ENCODE measurements at places on chromosomes 1 and 21.

- DNase-seq = peak; percentile 17
Measured at GRCh38 chr1:40030528-40031135, 9.9 kb upstream of the CAP1 start.

DNA sequence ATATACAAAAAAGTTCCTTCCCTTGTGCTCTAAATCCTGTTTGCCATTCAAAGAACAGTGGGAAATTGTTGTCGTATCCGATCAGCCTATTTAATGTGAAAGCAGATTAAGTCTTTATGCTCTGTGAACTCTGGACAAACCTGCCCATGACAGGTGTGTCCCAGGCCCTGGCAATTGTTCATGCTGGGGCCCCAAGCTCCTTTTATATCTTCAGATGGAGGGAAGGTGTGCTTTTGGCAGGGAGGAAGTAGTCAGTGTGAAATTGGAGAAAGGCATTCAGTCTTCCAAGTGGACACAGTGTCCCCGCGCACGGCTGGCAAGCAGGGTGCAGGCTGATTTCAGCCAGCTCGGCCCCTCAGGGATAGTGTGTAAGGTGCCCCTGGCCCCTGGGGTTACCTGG lies 135.1 kb upstream of the F3 start:
- peak; percentile 38 for DNase-seq

- DNase-seq = peak; percentile 98
Measured at GRCh38 chr1:19405761-19406487, 79.4 kb downstream of the CAPZB start.

DNA sequence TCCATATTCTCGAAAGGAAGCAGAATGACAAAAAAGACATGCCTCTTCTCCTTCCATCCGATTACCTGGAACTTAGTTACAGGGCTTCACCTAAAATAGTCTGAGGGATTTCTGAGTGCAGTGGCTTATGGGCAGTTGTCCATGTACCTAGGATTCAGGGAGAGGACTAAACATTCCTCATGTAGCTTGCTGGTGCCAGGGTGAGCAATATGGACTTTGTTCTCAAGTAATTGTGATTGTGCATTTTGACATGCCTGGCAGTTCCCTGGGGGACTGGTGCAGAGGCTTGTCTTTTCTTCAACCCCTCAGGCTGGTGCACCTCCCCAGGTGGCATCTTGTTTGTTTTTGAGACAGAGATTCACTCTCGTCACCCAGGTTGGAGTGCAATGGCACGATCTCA lies 6.1 kb upstream of the PSEN2 start:
- no peak for DNase-seq

DNA sequence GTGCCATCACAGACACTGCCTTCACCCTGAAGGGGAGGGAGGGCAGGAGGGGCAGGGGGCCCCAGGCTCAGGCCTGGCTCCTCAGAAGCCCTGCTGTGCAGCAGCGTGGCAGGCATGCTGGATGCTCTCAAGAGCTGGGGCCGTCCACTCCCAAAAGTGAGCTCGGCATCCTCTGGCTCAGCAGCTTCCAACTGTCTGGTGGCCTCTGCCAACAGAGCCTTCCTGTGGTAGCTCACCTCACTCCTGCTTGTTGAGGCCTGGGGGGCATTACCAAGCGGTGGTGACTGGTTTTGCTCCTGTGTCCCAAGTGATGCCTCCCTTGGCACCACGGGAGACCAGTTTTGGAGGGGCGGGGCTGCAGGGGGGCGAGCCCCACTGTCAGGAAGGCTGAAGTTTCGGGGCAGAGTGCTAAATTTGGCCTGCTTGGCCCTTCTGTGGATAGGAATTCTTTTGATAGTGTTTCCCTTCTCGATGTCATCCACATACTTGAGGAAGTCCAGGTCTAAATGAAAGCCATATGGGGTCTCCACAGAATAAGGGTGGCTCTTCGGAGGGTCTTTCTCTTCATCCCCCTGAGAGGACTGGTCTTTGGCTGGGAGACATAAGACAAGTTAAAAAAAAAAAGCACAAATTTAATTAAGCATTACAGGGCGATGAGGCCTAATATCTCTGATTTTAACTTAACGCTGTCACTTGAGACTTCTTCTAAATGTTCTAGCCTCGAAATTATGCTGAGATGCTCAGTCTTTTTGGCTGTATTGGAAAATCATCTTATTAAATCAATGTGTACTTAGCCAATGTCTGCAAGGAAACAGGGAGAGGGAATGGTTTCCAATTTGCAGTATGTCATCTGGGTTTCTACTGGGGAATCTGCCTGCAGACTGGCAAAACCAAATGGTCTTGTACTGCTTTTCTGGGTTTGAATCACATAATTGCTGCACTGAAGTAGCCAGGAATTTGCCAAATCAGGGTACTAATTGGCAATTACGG lies 44.4 kb downstream of the KANK4 start:
- DNase-seq = peak; percentile 48

- DNase-seq = no peak
Measured at GRCh38 chr1:154626456-154627256, 18.7 kb upstream of the ADAR start.

DNA sequence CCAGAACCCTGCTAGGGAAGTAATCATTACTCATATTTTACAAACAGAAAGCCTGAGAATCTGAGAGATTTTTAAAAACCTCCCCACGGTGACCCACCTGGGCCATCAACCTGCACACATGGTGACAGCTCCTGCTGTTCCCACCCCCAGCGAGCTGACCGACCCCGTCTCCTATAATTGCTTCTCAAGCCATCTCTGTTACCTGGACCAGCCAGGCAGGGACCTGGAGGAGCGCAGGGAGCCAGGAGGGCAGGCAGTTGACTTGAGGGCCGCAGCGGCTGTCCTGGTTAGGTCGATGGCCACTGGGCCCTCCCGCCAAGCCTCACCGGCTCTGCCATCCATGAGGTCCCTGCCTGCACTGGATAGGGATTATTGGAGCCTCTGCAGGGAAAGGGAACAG lies 7.7 kb downstream of the TFF2 start:
- DNase-seq = no peak

- no peak for DNase-seq
Measured at GRCh38 chr1:6262555-6263420, 1.9 kb upstream of the GPR153 start.

- peak; percentile 11 for DNase-seq
Measured at GRCh38 chr1:18332576-18332975, 148.2 kb upstream of the KLHDC7A start.

DNA sequence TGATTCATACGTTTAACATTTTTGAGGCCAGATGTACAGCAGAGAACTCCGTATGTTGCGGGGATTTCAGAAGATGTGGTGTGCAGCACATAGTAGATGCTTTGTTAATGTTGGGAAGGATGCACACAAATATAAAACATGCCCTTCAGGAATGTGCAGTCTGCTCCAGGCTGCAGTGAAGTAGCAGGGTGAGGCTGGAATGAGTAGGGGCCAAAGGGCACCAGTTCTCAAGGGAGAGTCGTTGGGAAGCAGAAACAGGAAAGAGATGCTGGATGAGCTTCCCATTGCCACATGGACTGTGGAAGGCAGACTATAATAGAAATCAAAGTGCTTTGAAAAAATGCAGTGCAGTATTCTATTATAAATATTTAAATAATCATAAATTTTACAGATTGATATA lies 126.9 kb downstream of the NOS1AP start:
- no peak for DNase-seq

- no peak for DNase-seq
Measured at GRCh38 chr21:44365251-44365966, 12.0 kb downstream of the TRPM2 start.

GRCh38 chr1:68103884-68104554 lies 53.6 kb upstream of the DIRAS3 start:
- DNase-seq = no peak

DNA sequence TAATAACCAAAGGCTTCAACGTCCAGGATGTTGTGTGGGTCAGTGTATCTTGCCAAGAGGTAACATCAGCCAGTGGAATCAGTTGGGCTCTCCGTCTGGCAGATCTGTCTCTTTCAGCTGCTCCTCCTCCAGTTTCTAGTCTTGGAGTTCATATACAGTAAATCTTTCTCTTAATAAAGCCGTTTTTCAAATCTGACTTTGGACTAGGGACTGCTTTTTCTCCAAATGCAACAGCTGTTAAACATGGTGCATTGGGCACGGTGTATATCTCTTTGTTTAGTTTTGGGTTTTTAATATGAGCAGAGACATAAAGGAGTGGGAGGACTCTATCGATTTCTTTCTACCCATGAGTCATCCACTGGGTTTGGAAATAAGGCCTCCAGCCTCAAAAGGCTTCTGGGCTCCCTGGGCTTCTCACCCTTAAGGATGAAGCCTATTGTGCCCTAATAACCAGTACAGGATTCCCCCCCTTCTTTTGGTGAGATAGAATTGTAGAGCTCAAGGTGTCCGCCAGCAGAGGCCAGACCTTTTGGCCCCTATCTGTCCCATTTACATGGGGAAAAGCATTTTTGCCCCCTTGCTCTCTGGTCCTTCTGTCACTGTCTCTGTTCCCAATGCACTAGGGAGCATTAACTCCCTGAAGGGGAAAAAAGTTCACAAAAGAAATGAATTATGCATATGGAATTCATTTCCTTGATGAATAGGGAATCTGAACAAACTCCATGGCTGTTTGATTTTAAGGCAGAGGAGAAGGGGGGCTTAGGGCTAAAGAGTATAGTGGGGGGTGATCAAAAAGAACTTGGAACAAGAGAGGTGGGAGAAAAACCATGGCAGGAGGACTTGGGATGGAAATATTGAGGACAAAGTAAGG lies 86.0 kb downstream of the PBX1 start:
- no peak for DNase-seq

DNA sequence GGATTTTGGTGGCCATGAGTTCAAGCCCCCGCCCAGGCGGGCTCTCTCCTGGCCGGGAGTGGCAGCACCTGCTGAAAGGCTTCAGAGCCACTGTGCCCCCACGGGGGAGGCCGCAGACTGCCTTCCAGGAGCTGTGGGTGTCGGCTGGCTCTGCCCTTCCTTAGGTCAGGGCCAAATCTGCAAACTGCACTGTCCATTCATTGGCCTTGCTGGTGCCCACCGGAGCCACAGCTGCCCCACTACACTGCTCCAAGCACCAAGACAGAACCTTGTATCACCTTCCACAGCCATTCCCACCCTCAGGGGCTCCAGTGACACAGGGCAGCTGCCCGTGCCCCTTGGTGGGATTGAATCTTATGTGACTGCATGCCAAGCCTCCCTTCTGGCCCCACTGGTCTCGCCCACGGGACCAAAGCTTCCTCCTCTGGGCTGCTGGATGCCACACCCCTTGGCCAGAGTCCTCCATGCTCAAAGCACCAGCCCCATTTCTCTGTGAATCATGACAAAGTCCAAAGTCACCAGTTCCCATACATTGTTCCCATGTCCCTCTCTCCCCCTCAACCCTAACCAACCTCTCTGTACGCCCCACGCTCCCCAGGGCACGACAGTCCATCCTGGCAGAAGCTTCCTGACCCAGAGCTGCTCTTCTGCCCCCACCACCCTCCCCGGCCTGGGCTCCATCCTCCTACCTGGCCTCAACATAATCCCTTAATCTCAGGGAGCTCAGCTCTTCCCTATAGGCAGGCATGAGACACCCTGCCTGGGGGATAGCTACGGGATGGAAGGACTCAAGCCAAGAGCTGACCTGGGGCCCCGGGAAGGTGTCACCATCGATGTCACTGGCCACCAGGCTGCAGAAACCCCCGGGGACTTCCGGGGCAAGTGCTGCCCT lies 20.9 kb upstream of the GPR153 start:
- DNase-seq = no peak

DNA sequence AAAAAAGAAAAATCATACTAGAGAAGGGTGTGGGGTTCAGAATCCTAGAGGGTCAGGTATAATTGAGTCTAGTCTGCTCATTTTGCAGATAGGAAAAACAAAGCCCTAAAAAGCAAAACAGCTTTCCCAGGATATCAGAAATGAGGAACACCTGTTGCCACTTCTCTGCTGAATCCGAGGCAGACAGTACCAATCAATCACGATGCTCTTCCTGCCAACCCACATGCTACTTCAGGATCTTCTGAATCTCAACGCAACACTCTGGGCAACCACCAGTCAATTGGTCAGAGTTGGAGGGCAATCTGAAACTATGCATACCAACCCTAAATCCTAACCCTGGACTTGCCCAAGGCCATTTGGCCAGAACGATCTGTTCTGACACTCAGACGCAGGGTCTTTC lies 128.3 kb downstream of the EPHB2 start:
- DNase-seq = no peak

DNA sequence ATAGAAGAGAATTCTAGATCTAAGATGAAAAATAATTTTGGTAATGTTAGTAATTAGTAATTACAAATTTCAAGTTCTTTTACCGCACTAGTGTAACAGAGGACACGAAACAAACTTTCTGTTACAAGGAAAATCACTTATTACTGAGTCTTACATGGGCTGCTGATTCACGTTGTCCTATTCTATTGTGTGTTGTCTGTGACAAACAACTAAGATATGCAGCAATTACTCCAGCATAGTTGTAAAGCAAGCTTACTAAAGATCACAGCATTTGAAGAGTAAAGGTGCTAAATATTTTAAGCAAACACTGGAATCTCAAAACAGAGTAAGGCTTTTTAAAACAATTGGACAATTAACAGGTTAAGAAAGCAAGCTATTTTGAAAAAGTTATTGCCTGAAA lies 502.3 kb downstream of the KCNT2 start:
- no peak for DNase-seq

- no peak for DNase-seq
Measured at GRCh38 chr1:221670081-221670480, 71.8 kb downstream of the DUSP10 start.

GRCh38 chr1:235887676-235888075 lies 21.0 kb upstream of the LYST start:
- DNase-seq = no peak

GRCh38 chr21:45372732-45373355 lies 32.1 kb upstream of the COL18A1 start:
- DNase-seq = no peak

GRCh38 chr1:155882235-155882634 lies 22.9 kb downstream of the SYT11 start:
- DNase-seq = no peak

GRCh38 chr1:5551274-5551975 lies 440.8 kb downstream of the NPHP4 start:
- DNase-seq = peak; percentile 19

DNA sequence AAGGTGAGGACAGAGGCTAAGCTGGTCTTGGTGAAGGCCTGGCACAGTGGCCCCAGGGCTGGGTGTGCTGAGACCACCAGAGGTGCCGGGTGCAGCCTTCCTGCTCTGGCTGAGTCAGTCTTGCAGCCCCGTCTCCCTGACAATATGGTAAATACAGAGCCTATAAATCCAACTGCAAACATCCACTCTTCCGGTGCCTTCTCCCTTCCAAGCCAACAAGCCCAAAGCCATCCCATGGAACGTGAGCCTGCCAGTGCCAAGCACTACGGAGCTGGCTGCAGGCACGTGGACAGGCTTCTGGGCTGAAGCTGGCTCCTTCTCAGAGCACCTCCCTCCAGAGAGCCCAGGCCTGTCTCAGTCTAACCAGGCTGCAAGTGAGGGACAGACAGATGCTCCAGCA lies 70.0 kb downstream of the TRABD2B start:
- no peak for DNase-seq
